ENCODE measurements at places on chromosomes 1 and 21. TPM values are rescaled to one million over a fixed set of nuclear protein-coding genes. Genes with fewer than 3 reads are reported as not detected.

The PPP1R8 gene
- total RNA-seq, result 42.3 TPM

The VHLL gene
- not detected for total RNA-seq

The LCE2C gene
- not detected for total RNA-seq

The HMCN1 gene
- 16.7 TPM for total RNA-seq

The RIPK4 gene
- under 0.01 TPM for total RNA-seq

The GLIS1 gene
- total RNA-seq, result not detected

The KIF17 gene
- total RNA-seq, result 3.7 TPM

The HSPA6 gene
- 0.52 TPM for total RNA-seq

The ADAMTS4 gene
- 4.7 TPM for total RNA-seq

The MMP23B gene
- 17.2 TPM for total RNA-seq

The HSPG2 gene
- 152 TPM for total RNA-seq

The CRYAA gene
- total RNA-seq, result not detected

The TESK2 gene
- total RNA-seq, result 2.6 TPM

The TAS1R1 gene
- 5.7 TPM for total RNA-seq

The ANKRD34A gene
- under 0.01 TPM for total RNA-seq

The SPATA46 gene
- total RNA-seq, result not detected

The SYT6 gene
- total RNA-seq, result under 0.01 TPM

The OLFM3 gene
- 0.52 TPM for total RNA-seq

The NR5A2 gene
- total RNA-seq, result 4.2 TPM

The SYDE2 gene
- total RNA-seq, result 5.2 TPM

The UBQLN4 gene
- total RNA-seq, result 15.7 TPM

The KRTAP19-3 gene
- not detected for total RNA-seq

The KLHDC9 gene
- total RNA-seq, result not detected

The ZNF436 gene
- 67.3 TPM for total RNA-seq

The CPLANE2 gene
- 3.1 TPM for total RNA-seq

The ST6GALNAC5 gene
- 2.1 TPM for total RNA-seq

The KRTAP11-1 gene
- not detected for total RNA-seq

The KISS1 gene
- not detected for total RNA-seq

The NMNAT2 gene
- total RNA-seq, result 0.52 TPM

The C1QB gene
- 18.3 TPM for total RNA-seq

The AMY1B gene
- not detected for total RNA-seq

The FCRL4 gene
- not detected for total RNA-seq

The PTPRU gene
- total RNA-seq, result 27.1 TPM

The C8A gene
- not detected for total RNA-seq

The SUSD4 gene
- total RNA-seq, result 4.7 TPM

The CYP4Z1 gene
- total RNA-seq, result 1.0 TPM

The RGS18 gene
- total RNA-seq, result 0.52 TPM

Measured in skeletal muscle tissue (tissue), 5 donors.